ENCODE measurements at places on chromosomes 16 and 17. TPM values are rescaled to one million over a fixed set of nuclear protein-coding genes. Genes with fewer than 3 reads are reported as not detected.

Gene PHOSPHO1
- 0.23 TPM for total RNA-seq

Gene TMC6
- total RNA-seq: 79.1 TPM

Gene ARRB2
- 94.7 TPM for total RNA-seq

Gene UNK
- 22.6 TPM for total RNA-seq

Gene MEIOC
- 0.37 TPM for total RNA-seq

Gene KRTAP2-1
- not detected for total RNA-seq

Gene KRT28
- not detected for total RNA-seq

Gene CDH3
- 0.48 TPM for total RNA-seq

Gene ANKRD40CL
- not detected for total RNA-seq

- DNase-seq: no peak
These were observed 16.3 kb upstream of the PNPO start for GRCh38 chr17:47924785-47925677.

- no peak for DNase-seq
These were observed 53.3 kb downstream of the HIC1 start for GRCh38 chr17:2108170-2108569.

DNA sequence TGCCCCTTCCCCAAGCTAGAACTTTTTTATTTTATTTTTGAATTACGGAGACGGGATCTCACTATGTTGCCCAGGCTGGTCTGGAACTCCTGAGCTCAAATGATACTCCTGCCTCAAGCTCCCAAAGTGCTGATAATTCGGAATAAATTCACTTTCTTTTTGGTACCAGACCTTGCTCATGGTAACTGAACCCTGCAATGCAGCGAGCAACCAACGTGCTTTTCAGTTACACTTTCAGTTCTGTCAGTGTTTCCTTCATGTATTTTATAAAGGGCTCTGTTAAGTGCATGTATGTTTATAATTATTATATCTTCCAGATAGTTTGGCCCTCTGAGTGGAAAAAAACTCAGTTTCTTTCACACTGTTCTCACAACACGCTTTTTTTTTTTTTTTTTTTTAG lies 13.9 kb downstream of the C16orf96 start:
- no peak for DNase-seq

GRCh38 chr17:81387100-81388090 lies 7.9 kb upstream of the BAHCC1 start:
- peak; percentile 39 for DNase-seq

- no peak for DNase-seq
These were observed 17.3 kb downstream of the UTS2R start for GRCh38 chr17:82388922-82389283.

DNA sequence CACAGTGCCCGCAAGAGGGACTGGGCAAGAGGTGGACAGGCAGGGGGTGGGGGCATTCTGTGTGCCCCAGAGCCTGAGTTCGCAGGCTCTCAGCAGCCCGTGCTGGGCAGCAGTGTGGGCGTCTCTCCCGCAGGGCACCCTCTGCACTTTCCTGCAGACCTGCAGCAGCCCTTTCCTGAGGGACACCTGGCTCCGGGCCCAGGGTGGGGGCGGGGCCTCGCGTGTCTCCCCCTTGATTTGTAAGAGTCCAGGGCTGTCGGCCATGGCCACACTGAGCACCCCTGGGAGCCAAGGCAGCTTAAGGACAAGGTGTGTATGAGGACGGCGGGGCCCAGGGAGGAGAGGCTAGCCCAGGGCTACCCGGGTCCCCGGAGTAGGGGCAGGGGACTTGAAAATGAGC lies 33.4 kb upstream of the SLC38A10 start:
- DNase-seq: no peak

- no peak for DNase-seq
These were observed 6.2 kb downstream of the NT5M start for GRCh38 chr17:17309356-17309755.

DNA sequence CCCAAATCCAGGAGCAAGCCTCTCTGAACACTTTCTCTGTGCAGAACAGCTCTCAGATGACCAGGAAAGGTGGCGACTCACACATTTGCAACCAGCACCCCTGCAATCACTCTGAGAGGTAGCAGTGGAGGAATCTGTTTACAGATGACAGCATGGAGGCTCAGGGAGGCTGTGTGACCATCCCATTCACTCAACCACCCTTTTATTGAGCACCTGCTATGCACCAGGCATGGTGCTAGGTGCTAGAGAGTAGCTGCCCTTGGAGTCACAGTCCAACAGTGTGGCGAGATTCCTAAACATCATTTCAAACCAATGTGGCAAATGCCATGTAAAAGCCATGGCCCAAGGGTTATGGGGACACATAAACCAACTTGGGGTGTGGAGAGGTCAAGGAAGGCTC lies 1.5 kb upstream of the ITGB4 start:
- DNase-seq: no peak

DNA sequence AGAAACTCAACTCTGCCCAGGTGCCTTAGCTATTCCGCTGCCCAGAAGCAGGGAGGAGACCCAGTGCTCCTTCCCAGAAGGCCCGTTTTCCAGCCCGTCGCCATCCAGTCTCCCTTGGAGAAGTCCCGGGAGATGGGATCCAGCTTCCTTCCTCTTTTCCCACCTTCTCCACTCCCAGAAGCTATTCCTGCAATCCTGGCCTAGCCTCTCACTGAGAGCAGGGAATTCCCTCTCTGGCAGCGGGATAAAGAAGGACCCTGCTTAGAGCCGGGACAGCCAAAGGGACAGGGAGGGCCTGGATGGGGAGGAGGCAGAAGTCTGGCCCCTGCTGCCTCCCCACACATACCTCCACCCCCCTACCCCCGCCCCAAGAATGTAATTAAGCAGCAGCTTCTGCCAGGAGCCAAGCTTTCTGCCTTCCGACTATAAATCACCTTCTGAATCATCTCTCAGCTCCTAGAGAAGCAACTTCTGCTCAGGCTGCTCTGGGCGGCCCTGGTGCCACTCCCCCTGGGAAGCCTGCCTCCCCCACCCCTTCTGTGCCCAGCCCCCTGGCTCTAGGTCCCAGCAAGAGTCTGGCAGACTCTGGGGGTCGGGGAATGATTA lies 6.4 kb downstream of the WNT3 start:
- no peak for DNase-seq

- DNase-seq: no peak
These were observed 90.6 kb downstream of the BMERB1 start for GRCh38 chr16:15524966-15525365.

DNA sequence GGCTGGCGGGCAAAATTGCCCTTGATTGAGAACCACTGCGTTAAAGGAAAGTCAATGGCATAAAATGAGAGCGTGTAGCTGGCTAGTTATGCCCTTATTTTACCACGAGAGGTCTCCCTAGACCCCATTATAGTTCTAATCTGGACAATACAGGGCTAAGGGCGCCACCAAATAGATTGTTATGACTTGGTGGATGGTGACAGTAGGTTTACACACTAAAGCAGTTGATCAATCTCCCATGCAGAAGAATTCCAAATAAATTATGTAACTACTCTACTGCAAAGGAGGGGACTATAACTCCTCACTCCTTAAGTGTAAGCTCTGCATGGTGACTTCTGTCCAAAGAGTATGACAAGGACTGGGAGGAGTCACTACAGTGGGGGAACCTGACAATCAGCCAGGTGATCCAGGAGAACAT lies 20.4 kb upstream of the YPEL2 start:
- DNase-seq: peak; percentile 21

- no peak for DNase-seq
These were observed 37.4 kb upstream of the GNA13 start for GRCh38 chr17:65093930-65094329.

DNA sequence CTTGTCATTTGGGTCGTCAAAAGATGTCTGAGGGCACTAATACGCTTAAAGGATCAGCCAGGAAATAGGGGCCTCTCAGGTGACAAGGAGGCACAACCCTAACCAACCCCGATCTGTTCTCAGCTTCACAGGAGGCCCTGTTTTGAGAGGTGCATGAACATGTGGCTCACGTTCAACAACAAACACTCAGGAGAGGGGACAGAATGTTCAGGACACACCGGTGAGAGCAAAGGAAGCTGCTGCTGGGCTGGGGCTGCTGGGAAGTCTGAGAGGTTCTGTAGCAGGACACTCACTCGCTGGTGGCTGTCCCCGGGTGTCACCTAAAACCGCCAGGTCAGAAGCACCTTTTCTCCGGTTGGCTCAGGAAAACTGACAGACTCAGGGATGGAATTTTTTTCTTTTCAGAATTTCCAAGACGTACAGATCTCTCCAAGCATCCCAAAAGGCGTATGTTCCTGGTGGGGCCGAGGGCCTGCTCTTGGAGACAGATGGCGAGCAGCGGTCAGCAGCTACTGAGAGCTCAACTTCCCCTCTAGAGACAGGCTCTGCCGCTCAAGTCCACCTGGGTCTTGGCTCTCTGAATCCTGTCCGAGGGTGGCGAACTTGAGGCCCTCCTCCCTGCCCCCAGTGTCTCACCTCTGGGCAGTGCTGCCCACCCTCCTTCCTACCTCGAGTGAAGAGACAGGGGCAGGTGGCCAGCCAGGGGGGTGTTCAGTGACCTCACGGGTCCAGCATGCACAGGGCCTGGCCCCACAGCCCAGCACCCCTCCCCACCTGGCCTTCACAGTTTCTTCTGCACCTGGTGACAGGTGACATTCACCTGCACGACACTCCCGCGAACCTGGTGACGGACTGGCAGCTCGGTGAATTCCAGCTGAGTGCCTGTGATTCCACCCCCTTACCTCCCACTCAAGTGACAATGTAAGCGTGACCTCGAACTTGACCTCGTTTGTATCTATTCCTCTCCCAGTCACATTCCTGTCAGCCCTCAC lies 22.9 kb downstream of the CLUH start:
- DNase-seq: no peak

- no peak for DNase-seq
These were observed 9.2 kb downstream of the ARHGAP27 start for GRCh38 chr17:45423304-45423974.

DNA sequence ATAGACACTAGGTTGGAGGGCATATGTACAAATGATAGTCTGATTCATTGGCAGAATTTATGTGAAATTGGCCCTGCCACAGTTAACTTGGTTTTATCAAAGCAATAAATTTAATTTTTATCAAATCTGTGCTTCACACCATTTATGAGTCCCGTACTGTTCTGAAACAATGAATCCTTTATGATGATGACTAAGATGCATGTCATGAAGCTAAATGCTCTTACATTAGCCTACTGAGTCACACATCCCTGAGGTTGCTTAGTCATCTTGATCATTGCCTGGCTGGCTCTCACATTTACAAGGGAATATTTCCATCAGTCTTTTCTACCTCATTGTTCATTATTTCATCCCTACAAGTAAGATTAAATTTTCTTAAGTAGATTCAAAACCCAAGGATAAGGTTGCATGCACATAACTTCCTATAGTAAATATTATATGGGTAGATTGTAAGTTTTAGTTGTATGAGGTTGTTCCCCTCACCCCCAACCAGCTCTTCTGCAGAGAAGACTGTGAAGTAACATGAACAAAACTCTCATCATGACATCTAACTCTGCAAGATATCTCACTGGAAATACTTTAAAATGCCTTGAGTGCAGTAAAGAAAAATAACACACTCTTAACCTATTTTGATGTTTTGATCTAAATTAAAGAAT lies 170.7 kb downstream of the CYB561 start:
- DNase-seq: no peak

GRCh38 chr17:67476787-67477335 lies 99.8 kb downstream of the PITPNC1 start:
- DNase-seq: no peak

- no peak for DNase-seq
These were observed 277.2 kb upstream of the RBFOX1 start for GRCh38 chr16:7055443-7055842.

GRCh38 chr17:33680472-33680871 lies 387.4 kb upstream of the ASIC2 start:
- DNase-seq: no peak

DNA sequence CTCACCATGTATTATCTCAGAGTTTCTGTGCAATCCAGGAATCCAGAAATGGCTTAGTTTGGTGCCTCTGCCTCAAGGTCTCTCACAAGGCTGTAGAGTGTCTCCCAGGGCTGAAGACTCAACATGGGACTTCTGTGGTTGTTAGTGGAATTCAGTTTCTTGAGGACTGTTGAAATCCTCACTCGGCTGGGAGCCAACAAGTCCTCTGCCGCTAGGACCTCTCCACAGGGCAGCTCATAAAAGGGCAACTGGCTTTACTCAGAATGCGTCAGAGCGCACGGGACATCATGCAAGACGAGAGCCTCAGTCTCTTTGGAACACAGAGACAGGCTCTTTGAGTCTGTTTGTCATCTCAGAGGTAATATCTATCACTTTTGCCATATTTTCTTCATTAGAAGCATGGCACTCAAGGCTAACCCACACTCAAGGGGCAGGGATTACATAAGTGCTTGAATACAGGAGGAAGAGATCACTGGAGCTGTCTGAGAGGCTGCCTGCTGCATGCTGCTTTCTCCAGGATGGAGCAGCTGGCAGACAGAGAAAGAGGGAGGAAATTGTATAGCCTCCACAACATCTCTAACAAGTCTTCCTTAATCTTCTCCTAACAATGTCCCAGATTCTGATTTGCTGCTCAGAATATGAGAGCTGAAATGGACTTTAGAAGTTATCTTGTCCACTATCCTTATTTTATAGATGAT lies 97.5 kb upstream of the ASIC2 start:
- no peak for DNase-seq

GRCh38 chr16:69781118-69781517 lies 19.0 kb downstream of the WWP2 start:
- DNase-seq: no peak

GRCh38 chr16:87993901-87994300 lies 42.7 kb downstream of the BANP start:
- DNase-seq: no peak

GRCh38 chr16:6616746-6617145 lies 715.9 kb upstream of the RBFOX1 start:
- no peak for DNase-seq

DNA sequence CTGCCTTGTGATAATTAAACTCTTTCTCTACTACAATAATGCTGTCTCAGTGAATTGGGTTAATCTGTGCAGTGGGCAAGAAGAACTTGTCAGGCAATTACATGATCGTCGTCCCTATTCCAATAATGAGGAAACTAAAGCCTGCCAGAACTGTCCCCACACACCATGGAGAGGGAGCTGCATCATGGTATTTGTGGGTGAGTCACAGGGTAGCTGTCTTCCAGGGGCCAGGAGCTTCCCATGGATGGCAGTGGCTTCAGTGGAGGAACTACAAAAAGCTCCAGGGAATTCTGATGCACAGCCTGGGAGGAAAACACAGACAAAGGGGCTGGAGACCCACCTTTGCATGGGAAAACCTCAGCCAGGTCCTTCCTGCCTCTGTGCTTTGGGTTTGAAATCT lies 83.3 kb upstream of the C16orf82 start:
- DNase-seq: no peak
